ENCODE measurements at places on chromosomes 6 and 20. TPM values are rescaled to one million over a fixed set of nuclear protein-coding genes. Genes with fewer than 3 reads are reported as not detected.

GCM1 gene
- not detected for total RNA-seq

GRCh38 chr6:168133687-168134559 lies 54.9 kb upstream of the FRMD1 start:
- no peak for DNase-seq

DNA sequence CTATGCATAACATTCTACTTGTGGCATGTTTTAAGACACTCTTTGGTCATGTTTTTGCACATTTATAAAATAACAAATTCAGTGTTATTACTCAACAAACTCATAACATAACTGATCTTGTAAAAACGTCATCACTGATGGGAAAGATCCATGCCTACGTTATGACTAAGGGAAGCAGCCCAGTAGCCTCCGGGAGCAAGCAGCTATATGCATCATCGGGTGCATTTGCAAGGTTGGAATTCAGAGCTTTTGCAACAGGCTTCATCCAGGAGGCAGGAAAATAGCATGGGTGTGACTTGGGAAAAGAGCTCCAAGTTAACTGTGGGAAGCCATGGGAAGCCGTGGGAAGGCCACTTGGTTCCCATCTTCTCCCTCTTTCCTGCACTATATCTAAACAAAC lies 271.6 kb upstream of the SGK1 start:
- peak; percentile 93 for DNase-seq

GRCh38 chr6:42777126-42777822 lies 4.6 kb upstream of the BICRAL start:
- DNase-seq: peak; percentile 25

BMP5 gene
- total RNA-seq: 0.03 TPM

GRCh38 chr20:13338097-13338661 lies 117.1 kb downstream of the ISM1 start:
- no peak for DNase-seq

GRCh38 chr20:57023007-57023406 lies 243.4 kb downstream of the BMP7 start:
- DNase-seq: no peak

CALHM5 gene
- total RNA-seq: 1.0 TPM

DNA sequence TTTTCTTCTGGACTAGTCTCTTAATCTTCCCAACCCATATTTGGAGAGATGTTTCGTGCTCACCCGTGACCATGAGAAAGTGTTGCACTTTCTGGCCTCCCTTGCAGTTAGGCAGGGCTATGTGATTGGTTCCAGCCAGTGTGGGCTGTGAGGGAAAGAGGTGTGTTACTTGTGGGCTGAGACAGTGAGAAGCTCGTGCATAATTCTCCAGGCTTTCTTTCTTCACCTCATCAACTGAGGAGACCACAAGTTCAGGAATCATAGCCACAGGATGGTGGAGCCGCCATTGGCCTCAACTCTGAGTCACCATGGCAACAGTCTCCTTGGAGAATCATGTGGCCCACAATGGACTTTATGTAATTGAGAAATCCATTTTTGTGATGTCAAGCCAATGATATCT lies 57.5 kb upstream of the FUCA2 start:
- peak; percentile 25 for DNase-seq

RAET1L gene
- not detected for total RNA-seq

- no peak for DNase-seq
These were observed 24.7 kb downstream of the NDUFAF4 start for GRCh38 chr6:96872976-96873375.

VWA7 gene
- total RNA-seq: 0.77 TPM

DNA sequence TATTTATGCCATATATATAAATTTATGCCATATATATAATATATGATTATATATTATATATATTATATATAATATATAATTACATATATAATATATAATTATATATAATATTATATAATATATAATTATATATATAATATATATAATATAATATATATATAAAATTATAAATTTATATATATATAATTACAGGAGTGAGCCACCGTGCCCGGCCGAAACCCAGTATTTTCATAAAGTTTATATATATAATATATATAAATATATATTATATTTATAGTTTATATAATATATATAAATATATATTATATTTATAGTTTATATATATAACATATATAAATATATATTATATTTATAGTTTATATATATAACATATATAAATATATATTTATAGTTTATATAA lies 31.6 kb downstream of the NKX2-4 start:
- no peak for DNase-seq

SLC17A3 gene
- not detected for total RNA-seq

PRKN gene
- total RNA-seq: not detected

DUSP15 gene
- not detected for total RNA-seq

LGSN gene
- total RNA-seq: not detected

RPL7L1 gene
- total RNA-seq: 142 TPM

GRCh38 chr6:18506382-18507017 lies 119.3 kb downstream of the RNF144B start:
- DNase-seq: no peak

TRIM31 gene
- 0.03 TPM for total RNA-seq

DNA sequence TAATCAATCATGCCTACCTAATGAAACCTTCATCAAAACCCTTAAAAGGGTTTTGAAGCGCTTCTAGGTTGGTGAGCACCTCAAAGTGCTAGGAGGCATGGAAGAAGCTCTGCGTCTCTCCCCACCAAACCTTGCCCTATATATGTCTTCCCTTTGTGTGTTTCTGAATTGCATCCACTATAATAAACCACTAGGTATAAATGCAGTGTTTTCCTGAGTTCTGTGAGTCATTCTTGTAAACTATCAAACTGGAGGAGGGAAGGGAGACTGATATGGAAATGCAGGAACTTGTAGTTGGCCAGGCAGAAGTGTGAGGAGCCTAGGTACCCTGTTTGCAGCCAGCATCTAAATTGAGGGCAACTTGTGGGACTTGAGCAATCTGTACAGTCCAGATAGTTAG lies 698.8 kb downstream of the DOK5 start:
- no peak for DNase-seq

DNA sequence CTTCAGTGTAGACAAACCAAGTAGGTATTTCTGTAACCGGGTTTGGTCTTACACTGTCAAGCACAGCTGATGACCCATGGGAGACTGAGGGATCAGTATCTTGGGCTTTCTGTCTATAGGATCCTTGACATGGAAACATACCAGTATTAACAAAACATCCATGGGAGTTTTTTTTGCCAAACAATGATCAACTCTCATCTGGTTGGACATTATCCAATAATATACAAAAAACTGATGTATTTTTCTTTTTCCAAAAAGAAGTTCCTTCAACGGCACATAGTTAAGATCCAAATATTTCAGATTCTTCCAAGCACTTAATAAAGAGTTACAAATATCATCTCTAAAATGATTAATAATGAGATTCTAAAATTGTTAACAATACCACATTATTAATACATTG lies 459.9 kb downstream of the PRKN start:
- DNase-seq: no peak

- peak; percentile 45 for DNase-seq
These were observed 15.4 kb downstream of the POPDC3 start for GRCh38 chr6:105164418-105164817.

GRM1 gene
- total RNA-seq: not detected

GRCh38 chr6:149456311-149457021 lies 28.3 kb downstream of the ZC3H12D start:
- DNase-seq: no peak

GRCh38 chr6:150894191-150894744 lies 28.8 kb downstream of the MTHFD1L start:
- DNase-seq: no peak

DNA sequence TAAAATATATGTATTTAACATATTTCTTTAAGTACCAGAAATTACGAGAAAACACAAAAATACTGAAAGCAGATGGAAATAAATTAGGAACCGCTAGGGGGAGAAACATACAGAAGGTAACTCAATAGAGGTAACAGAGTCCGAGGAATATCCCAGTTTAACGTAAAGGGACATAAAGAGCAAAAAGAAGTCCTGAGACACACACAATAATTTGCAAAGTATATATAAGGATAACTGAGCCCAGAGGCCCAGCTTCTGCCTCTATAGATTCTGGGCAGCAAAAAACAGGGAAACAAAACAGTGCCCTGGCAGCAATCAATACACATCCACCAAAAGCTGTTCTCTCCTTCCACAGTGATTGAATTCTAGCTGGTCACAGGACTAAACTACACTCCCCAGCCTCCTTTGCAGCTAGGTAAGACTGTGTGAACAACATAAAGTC lies 15.1 kb downstream of the TBC1D32 start:
- peak; percentile 18 for DNase-seq

TGM3 gene
- total RNA-seq: not detected

SLC22A16 gene
- not detected for total RNA-seq

BMP2 gene
- 0.57 TPM for total RNA-seq

DNA sequence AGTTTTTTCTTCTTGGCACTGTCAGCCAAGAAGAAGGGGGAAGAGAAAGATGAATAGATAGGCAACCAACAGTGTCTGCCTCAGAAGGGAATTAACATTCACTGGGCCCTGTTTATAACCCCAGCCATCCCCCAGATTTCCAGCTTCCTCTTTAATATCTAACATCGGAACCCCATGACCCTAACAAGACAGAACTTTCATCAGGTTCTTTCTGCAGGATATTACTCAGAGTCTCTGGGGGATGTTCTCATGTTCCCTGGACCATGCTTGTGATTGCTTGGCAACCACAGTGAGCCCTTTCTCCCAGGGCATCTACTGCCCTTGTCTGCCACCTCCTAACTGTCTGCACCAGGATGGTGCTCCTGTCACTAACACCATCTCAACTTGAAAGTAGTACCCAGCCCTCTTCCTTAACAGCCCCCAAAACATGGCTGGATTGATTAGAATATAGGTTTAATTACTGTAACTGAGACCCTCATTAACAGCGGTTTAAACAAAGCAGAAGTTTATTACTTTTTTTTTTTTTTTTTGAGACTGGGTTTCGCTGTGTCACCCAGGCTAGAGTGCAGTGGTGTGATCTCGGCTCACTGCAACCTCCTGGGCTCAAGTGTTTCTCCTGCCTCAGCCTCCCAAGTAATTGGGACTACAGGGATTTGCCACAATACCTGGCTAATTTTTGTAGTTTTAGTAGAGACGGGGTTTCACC lies 12.0 kb upstream of the PTPN1 start:
- DNase-seq: peak; percentile 81

- no peak for DNase-seq
These were observed 608.1 kb downstream of the QKI start for GRCh38 chr6:164022632-164023031.

DNA sequence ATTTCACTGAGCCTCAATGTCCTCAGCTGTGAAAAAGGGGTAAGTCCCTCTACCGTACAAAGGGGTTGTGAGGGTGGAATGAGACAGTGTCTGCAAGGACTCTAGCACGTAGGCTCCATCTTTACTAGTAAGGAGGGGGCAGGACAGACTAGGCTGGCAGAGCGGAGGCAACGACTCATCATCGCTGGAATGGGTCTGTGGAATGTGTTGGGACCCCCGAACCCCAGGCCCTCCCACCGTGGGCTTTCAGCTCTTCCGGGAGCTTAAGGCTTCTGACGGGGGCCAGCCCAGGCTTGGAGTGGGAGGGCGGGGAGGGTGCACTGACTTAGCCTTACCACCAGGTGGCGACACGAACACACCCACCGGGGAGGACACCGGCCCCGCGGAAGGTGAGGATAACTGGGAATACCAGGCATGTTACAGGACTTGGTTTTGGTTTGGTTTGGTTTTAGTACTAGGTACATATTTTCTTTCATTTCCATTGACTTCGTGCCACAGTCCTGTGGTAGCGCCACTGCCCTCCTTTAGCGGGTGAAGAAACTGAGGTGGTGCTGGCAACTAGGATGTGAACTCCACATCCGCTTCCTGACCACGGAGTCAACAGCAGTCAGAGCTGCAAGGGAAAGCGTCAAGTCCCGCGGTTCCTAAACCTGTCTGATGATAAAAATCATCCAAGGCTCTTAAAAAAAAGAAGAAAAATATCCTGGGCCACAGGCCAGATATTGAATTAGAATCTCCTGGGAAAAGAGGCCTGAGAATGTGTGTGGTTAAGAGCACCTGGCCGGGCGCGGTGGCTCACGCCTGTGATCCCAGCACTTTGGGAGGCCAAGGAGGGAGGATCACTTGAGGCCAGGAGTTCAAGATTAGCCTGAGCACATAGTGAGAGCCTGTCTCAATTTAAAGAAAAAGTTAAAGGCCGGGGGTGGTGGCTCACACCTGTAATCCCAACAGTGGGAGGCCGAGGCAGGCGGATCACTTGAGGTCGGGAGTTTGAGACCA lies 10.3 kb upstream of the TULP1 start:
- DNase-seq: peak; percentile 64

GRCh38 chr6:14499309-14499708 lies 381.7 kb downstream of the CD83 start:
- DNase-seq: no peak

DNA sequence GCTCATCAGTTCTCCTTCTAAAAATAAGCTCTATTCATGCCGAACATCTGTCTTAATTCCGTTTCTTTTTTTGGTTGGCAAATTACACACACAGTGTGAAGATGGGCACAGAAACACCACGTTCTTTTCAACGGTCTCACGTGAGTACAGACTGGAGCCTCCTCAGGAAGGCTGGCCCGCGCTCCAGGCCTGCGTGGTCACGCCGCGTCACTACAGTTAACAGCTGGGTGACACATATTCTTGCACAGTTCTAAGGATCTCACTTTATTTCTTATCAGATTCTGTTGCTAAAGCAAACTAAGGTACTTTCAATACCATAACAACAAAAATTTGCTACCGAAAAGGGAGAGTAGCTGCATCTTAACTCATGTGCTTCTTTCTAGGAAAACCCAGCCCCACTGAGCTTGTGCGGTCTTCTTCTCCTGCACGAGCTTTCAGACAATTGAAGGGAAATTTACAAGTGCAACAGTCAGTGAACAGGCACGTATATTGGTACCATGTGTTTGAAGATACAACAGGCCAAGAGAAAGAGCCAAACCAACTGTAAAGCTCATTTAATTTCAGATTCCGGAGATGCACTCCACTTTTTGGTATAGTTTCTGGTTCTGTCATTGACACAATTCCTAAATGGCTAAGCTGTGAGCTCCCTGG lies 55.6 kb upstream of the MPC1 start:
- no peak for DNase-seq

DNA sequence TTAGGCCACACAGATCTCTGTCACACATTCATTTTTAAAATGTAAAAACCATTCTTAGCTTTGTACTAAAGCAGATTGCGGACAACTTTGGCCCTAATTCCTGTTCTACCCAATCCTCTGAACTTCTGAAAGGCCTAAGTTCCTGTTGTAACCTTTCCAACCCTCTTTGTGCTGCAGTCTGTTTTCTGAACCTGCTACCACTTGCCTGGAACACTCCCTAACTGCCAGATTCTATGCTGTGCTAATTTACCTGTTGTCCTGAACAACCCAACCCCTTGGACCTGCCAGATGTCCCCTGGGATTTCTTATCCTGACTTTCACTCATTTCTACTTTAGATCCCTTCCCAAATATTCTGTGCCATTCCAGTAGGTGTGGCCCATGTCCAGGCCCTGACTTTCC lies 398.7 kb downstream of the ZFAND3 start:
- no peak for DNase-seq

DNA sequence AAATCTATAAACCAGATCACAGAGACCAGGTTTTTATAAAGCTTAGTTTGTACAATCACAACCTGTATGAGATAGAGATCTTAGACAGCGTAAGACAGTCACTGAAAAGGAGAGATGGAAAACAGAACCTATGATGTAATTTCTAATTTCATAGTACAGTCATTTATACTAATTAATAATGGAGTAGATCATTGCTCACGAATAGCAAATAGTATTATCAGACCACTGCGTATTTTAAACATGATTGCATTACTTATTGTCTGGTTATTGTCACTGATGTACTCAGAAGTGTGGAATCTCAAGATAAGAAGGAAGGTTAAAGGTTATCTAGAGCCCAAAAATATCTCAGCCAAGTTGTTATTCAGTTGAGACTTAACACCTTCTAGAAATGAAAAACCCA lies 115.6 kb downstream of the KHDC1L start:
- DNase-seq: no peak

PHACTR1 gene
- 7.8 TPM for total RNA-seq

Data from HT1080 (cell line).